ENCODE measurements at places on chromosomes 4 and X.

DNA sequence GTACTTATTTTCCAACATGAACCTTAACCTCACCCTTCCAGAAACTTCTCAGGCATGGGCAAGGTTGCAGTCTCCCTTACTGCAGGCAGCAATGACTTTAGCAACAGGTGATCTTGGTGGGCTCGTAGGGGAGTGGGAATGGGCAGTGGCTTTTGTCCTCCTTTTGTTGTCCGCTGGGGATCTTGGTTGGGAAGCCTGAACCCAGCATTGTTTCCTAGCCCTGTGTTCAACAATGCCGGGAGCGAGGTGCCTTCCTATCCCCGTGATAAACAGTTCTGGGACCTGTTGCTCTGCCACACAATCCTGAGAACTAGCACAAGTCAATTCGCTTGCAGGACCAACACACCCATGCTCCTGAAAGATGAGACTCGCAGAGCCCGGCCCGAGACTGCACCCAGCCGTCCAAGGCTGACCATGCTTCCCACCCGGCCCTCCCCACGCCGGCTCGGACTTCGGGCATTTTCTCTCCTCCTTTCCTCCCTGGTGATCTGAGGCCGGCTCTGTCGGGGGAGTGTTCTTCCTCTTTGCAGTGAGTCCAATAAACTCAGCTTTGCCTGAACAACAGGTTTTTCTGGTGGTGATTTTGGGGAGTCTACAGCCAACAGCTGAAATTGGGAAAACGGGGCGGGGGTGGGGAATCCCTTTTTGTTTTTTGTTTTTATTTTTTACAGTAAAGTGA is 20.2 kb downstream of the IRAK1 start:
- DNase-seq = no peak

DNA sequence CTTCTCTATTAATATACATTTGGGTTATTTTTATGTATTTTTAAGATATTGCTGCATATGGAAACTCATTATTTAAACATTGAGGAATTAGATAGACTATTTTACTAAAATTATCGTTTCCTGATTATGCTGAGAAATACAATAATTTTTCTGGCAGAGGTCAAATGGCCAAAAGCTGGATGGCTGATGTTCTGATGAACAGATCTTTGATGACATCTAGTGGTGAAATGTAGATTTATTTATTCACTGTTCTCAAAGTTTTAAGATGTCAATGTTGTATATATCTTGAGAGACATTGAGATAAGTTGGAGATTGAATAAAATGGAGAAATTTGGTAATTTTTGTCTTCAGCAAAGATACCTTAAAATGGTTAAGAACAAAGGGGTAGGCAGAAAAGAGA is 96.2 kb downstream of the UGT8 start:
- DNase-seq = peak; percentile 2

GRCh38 chr4:16530688-16531635 is 304.7 kb upstream of the TAPT1 start:
- peak; percentile 27 for DNase-seq

DNA sequence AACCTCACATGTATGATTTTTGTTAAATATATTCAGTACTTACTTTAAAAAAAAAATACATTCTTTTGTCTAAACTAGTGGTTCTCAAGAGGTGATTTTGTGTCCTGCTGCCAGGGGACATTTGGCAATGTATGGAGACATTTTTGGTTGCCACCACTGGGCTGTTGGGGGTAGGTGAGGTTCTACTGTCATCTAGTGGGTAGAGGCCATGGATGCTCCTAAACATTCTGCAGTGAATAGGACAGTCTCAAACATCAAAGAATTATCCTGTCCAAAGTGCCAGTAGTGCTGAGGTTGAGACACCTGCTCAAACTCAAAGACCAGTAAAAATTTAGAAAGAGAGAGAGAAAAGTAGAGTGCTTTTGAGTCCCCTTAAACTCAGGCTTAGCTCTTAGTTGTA is 32.9 kb upstream of the PGM2 start:
- no peak for DNase-seq

DNA sequence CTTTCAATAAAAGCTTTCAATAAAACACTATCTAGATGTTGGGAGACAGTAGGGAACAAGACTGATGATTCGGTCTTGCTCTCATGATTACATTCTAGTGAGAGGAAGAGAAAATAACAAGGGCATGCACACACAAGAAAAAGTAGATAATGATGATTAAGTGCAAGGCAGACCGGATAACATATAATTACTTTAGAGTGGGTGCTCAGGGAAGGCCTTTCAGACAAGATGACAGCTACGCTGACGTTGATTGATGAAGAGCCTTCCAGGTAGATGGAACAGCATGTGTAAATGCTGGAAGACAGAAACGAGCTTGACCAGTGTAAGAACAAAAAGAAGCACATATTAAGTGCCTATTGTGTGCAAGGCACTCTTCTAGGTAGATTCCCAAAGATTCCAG is 43.4 kb downstream of the TXK start:
- no peak for DNase-seq

GRCh38 chr4:107213880-107214279 is 177.8 kb upstream of the DKK2 start:
- DNase-seq = no peak

- no peak for DNase-seq
Observed at GRCh38 chr4:185508181-185508580, 27.1 kb downstream of the PDLIM3 start.

DNA sequence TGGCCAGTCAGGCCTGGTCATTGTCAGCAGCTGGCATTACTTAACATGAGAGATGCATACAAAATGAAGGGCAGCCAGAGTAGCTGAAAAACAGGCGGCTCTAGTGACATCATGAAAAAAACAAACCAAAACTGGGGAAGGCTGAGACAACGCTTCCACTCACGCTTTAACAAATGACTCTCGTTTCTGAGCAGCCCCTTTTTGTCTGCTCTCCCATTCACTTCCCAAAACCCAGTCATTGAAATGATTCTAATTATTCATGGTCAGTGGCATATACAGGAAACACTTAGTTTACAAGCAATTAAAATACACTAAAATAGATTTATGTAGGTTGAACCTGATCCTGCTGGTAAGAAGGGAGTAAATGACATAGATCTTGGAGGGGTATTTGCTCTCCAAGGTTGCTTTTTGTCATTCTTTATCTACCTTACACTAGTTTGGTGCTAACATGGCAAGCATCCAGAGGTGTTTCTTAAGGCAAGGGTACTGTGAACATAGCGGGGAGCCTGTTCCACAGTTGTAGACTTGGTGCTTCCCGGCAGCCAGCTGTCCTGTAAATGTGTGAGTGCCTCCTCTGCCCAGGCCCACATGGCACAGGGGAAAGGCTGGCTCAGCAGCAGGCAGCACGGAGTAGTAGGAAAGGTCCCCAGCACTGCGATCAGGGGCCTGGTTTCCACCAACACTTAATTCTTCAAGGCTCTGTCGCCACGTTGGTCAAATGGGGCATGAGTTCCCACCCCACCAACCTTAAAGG is 61.2 kb upstream of the CITED1 start:
- no peak for DNase-seq

DNA sequence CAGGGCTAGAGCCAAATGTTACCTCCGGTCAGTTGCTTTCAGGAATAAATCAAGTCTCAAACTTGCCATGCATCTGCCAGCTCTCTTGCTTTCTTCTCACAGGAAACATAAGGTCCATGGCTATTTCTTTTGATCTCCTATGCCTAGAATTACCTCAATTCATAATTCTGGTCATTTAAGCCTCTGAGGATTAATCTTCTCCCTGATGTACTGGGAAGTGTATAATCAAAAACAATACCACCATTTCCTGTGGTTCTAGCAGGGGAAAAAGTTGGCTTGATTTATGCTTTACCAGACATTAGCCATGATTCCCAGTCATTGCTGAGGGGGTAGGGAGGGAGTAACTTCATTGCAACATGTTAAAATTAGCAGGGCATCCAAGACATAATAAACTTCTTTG is 268.7 kb upstream of the EMCN start:
- DNase-seq = no peak

- DNase-seq = no peak
Observed at GRCh38 chr4:56055027-56055977, 106.6 kb downstream of the CEP135 start.

GRCh38 chrX:119686087-119686691 is 6.8 kb downstream of the SEPTIN6 start:
- DNase-seq = no peak

- DNase-seq = no peak
Observed at GRCh38 chrX:40987413-40987812, 97.8 kb upstream of the USP9X start.

DNA sequence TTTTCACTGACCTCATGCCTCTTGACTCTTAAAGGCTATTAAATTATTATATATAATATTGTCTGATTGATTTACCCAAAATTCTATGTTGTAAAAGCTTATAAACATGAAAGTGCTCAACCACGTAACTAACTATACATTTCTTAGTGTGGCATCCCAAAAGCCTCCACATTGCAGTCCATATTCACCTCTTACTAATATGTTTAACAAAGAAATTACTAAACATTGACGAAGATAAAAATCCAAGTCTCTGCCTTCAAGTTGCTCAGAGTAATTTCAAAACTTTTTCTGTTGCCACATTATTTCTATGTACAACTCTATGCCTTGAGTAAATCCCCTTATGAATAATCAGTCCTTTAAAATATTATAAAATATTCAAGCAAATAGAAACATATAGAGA is 14.4 kb downstream of the DDIT4L start:
- DNase-seq = no peak

- no peak for DNase-seq
Observed at GRCh38 chr4:48340276-48340964, 909 bp upstream of the SLAIN2 start.

GRCh38 chr4:14083150-14083549 is 455.6 kb upstream of the BOD1L1 start:
- DNase-seq = no peak

DNA sequence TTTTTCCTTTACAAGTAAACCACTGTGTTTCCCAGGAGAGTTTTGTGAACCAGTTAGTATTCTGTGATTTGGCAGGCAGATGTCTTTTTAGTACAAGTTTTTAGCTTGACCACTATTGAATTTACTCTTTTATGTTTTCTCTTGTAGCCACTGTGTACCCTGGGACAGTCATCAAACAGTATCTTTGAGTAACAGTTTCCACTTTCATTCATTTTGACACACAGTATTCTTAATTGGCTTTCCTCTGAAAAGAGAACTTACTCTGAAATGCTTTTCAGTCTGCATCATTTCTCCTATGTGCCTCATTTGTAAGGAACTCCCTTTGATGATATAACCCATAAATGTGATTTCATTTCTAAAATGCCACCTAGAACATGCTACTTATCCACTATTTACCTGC is 476.5 kb downstream of the PDGFC start:
- no peak for DNase-seq

GRCh38 chrX:148813967-148814366 is 313.6 kb downstream of the AFF2 start:
- no peak for DNase-seq

GRCh38 chr4:174120446-174121295 is 162.8 kb downstream of the FBXO8 start:
- peak; percentile 38 for DNase-seq

GRCh38 chr4:132334081-132334480 is 815.0 kb upstream of the PCDH10 start:
- peak; percentile 27 for DNase-seq

DNA sequence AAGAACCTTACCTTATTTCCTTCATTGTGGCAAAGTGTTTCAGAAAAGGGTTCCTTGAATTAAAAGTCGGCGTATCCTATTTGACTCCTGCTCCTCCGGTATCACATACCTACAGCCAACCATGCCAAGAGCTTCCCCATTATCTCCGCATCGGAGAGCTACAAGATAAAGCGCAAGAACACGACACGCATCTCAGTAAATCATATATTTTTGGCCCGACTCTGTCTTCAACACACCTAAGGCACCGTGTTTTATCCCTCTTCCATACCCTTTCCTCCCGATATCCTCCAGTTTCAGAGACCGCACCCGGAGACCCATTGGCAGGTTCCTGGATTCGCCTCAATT is 497 bp upstream of the THAP9 start:
- DNase-seq = no peak

All from non-pigmented ciliary epithelial cell (primary cell).